ENCODE measurements at places on chromosomes 2 and 18. TPM values are rescaled to one million over a fixed set of nuclear protein-coding genes. Genes with fewer than 3 reads are reported as not detected.

Gene CCDC85A
- total RNA-seq: 20.9 TPM

Gene GDF7
- 0.16 TPM for total RNA-seq

Gene SLC5A6
- total RNA-seq: 10.7 TPM

Gene MEP1B
- total RNA-seq: 0.25 TPM

Gene C1QL2
- not detected for total RNA-seq

Gene TTC21B
- total RNA-seq: 45.6 TPM

Gene BARD1
- 13.0 TPM for total RNA-seq

Gene ASTL
- not detected for total RNA-seq

Gene GPR39
- total RNA-seq: 0.31 TPM

Gene GKN2
- not detected for total RNA-seq

Gene PAPOLG
- 14.5 TPM for total RNA-seq

Gene FAP
- total RNA-seq: 9.7 TPM

Gene PER2
- 3.1 TPM for total RNA-seq

Gene PLGLB2
- total RNA-seq: 0.65 TPM

Gene ERFE
- 0.65 TPM for total RNA-seq

Gene ALLC
- not detected for total RNA-seq

Gene CFC1
- total RNA-seq: not detected

Gene IL36G
- total RNA-seq: not detected

Gene SAG
- total RNA-seq: not detected

Gene UPP2
- total RNA-seq: not detected

Gene ASB18
- not detected for total RNA-seq

Gene TMEM131
- 13.9 TPM for total RNA-seq

Gene HOXD11
- total RNA-seq: not detected

Gene CTDSP1
- total RNA-seq: 56.4 TPM

Gene PARD3B
- total RNA-seq: 41.0 TPM

Gene DSC1
- total RNA-seq: not detected
